ENCODE measurements at places on chromosomes 16 and 17.

DNA sequence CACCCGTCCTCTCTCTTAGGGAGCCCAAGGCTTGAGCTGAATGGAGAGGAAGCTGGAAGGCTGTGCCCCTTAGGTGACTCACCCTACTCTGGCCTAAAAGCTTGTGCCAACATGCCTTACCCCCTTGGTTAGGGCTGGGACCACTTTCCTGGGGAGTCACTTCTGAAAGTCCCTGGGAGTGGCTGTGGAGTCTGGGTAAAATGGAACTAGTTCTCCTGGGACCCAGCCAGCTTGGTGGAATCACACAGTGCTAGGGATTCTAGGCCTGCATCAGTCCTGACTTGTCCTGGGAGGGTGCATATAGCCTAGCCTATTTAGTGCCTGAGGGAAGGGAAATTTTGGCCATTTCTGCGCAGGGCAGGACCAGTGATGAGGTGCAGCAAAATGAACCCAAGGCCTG, 10.5 kb downstream of the MMP28 start:
- DNase-seq: no peak

DNA sequence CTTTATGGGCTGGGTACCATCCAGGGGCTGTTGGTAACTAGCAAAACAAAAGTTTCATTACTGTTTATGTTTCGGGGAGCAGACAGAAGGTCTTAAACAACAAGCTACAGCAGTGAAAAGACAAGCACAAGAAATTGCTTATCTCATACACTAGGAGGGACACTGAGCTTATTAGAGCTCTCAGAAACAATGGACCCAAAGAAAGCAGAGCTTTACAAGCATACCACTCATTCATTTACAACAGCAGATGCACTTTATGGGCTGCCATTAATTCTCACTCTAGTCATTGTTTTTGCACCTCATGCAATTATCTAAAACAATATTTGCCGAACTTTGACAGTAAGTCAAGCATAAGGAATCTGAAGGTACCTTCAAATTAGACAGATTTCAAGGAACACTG, 10.0 kb downstream of the KRT16 start:
- no peak for DNase-seq

- DNase-seq: no peak
These were observed 185.4 kb upstream of the ZFHX3 start for GRCh38 chr16:73233329-73233765.

GRCh38 chr16:58047557-58048348, 22.2 kb downstream of the MMP15 start:
- no peak for DNase-seq

DNA sequence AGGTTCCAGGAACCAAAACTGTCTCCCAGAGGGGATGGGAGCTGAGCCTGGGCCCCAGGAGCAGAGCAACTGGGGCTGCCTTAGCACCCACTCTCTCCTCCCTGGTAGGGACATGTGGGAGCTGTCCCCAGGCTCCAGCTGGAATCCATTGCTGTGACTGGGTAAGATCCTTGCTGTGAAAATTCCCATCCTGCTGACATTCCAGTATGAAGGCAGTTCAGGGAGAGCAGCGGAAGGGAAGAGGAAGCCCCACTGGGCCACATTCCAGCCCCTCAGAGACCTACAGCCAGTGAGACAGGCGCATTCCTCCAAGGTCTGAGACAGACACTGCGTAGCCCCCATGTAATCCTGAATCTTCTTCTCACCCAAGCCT, 24.2 kb downstream of the MYO18A start:
- DNase-seq: no peak

GRCh38 chr17:63692195-63692816, 7.6 kb downstream of the LIMD2 start:
- no peak for DNase-seq

DNA sequence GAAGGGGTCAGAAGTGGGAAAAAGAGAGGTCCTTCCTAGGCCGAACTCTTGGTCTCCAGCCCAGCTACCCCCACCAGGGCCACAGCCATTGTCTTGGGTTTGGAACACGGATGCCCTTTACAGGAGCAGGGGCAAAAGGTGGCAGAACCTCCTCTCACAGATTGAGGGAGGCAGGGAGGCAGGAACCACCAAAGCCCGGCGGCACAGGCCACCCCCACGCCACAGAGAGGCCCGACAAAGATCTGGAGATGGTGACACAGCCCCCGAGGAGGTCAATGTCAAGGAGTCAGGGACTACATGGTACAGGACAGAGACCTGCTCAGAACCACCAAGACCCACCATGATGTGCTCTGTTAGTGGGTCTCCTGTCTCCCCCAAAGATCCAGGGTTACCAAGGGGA, 44.4 kb upstream of the DLX4 start:
- DNase-seq: no peak

- DNase-seq: no peak
These were observed 40.3 kb upstream of the TOB1 start for GRCh38 chr17:50906443-50906842.

DNA sequence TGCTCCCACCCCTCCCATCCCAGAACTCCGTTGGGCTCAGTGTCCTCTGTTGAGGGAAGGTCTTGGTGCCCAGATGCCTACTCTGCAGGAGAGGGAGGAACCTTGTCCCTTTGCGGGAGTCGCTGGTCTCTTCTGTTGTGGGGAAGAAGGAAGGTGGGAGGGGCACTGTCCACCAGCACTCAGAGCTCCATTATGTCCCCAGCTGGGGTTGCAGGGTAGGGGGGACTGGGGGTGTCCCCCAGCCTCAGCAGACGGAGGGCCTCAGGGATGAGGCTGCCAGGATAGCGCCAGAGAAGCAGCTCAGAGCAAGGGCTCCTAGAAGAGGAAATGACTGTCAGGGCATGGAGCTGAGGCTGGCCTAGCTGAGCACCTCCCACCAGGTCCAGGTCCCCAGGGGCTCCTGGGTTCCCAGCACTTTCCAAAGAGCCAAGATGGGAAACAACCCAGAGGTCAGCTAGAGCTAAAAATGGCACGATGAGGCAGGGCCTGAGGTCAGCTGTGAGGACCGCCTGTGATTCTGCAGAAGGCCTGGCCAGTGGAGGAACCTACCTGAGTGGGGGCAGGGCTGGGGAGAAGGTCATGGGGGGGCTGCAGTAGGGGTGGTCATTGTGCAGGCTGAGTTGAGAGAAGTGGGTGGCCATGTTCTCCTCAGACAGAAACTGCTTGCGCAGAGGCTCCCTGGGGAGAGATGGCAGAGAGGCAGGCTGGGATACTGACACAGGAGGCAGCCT, 893 bp downstream of the HCFC1R1 start:
- DNase-seq: no peak

Data from KG1 (cell line).